ENCODE measurements at places on chromosomes 7 and 10.

DNA sequence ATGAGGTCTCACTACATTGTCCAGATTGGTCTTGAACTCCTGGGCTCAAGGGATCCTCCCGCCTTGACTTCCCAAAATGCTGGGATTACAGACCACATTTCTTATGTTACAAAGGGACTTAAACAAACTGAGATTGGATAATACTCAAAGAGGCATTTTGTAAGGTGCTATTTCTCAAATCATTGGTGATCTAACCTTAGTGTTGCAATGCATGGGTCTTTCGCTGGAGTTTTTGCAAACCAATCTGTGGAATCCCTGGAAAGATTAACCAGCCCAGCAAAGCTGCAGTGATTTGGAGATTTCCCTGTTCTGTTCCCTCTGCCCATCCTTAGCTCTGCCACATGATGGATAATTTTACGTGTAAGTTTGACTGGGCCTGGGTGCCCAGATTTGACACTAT, 20.4 kb upstream of the ECHDC3 start:
- no peak for DNase-seq

GRCh38 chr7:149229526-149229925, 9.9 kb upstream of the ZNF212 start:
- DNase-seq = no peak

- DNase-seq = peak; percentile 37
Measured at GRCh38 chr7:50363327-50364060, 59.0 kb downstream of the IKZF1 start.

- no peak for DNase-seq
Measured at GRCh38 chr7:46544396-46545008, 623.4 kb upstream of the IGFBP3 start.
